ENCODE measurements at places on chromosomes 2 and 18.

DNA sequence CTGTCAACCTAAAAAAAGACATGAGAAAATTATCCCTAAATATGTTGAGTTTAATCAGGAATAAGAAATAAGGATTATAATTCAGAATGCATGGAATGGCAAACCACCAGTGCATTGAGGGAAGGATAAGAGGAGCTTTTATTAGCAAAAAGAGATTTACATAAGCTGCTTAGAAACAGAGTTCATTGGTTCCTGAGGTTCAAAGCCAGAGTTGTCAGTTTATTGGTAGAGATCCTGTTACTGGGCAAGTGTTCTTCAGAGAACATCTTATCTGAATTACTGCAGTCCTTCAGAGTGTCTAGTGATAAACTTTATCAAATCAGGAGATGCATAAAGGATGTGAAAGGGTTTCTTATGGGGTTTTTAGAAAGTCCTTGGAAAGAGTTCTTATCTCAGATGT lies 76.0 kb upstream of the MEX3C start:
- DNase-seq, result no peak

DNA sequence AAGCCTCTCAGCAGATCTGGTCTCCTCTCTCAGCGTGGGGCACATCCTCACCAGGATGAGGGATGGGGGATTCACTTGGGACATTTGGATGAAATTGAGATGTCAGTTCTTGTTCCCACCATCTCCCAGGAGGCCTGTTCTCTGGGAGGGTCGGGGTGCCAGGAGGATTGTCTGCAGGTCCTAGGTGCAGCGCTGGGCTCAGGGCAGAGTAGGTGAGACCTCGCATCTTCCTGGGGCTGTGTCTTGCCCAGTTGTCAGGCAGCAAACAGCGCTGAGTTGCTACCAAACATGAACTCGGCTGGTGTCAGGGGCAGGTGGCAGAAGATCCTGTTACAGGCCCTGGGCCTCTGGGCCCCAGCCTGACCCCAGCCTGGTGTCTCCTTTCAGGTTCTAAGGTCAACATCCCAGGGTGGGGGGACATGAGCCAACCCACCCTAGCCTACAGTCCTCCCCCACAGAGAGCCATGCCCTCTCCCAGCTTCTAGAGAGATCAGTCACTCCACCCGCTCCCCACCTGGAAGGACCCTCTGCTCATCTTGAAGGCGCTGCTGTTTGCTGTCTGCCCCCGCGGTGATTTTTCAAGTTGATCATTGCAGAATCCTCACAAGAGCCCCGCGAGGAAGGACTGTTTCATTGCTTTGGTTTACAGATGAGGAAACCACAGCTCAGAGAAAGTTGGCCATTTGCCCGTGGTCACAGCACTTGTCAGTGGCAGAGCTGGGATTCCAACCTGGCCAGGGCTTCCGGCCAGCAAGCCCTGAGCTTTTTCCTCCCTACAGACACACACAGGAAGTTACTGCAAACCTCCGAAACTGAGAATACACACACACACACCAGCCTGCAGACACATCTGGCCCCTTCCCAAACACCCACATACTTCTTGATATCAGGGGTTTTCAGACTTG lies 83.9 kb downstream of the STPG4 start:
- no peak for DNase-seq

DNA sequence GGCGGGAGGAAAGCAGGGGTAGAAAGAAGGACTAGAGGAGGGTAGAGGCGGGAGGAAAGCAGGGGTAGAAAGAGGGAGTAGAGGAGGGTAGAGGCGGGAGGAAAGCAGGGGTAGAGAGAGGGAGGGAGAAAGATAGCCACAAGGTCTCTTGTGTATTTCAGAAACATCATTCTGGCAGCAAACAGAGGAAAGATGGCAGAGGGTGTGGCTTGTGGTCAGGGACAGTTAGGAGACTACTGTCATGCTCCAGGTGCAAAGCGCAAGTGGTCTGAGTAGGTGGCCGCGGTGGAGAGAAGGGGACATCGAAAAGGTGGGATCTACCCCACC lies 82.4 kb upstream of the TAF1B start:
- DNase-seq, result no peak

DNA sequence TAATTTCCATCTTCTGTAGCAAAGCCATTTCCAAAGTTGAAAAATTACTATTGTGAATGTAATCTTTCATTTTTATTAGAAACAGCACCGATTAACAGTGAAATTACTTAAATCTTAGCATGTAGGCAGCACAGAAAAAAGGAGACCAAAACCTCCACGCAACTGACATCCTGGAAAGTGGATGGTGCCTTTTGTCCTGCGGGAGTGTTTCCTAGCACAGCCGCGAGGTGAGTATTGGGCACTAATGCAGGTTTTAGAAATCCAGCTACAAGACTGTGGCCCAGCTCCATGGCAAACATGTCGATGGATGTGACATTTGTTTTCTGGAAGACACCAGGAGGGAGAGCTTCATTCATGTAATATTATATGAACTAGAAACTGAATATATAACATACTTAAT lies 86.9 kb downstream of the MBP start:
- DNase-seq, result no peak

DNA sequence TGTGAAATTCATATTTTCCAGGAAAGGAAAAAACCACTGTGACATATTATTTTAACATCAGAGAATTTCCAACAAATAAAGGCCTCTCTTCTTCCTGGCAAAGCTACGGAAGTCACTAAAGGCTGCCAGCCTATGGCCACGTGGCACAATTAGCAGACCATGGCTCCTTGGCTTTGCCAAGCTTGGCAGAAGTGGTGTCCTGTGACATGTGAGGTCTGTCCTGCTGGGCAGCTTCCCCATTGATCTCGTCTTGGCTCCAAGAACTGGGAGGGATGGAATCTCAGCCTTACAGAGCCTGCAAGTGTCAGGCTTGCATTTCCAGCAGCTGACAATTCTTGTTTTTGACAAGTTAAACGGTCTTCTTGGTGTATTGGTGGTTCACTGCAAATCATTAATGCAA lies 226.9 kb upstream of the THSD7B start:
- DNase-seq, result no peak

- peak; percentile 40 for DNase-seq
Measured at GRCh38 chr2:61017556-61018317, at the start of the genes PEX13 and PUS10. PEX13 (plus strand) TSS chr2:61017720; CDS start chr2:61017760, 40 bp downstream. PUS10 (minus strand) TSS chr2:61018255; CDS start chr2:61011890, 6,365 bp downstream.

- no peak for DNase-seq
Measured at GRCh38 chr2:172735582-172736423, at the start of gene RAPGEF4. RAPGEF4 (plus strand) TSS chr2:172735845; CDS start chr2:172735984, 139 bp downstream.

- no peak for DNase-seq
Measured at GRCh38 chr2:161124201-161124600, 36.0 kb upstream of the TANK start.

DNA sequence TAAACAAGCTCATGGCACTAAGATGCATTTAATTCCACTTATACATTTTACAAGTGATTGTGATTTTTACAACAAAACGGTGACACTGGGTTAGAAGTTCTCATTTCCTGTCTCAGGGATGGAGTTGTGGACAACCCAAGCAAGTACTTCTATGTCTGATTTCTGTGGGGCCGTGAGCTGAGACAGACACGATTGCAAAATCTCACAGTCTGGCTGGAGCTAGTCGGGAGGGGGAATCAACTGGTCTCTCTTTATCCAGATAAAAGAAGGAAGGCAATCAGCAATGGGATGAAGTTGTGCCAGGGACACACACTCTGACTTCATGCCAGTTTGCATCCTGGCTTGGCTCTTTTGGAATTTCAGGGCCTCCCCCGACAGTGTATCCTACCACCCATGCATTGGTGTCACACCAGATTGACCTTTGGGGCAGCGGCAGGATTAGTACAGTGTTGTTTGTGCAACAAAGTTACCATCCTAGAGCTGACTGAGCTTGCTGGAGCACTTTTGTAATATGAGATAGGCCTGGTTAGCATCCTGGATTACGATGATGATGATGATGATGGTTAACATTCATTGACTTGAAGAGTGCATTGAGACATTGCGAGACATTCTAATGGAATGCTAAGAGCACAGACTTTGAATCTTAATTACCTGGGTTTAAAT lies 98.8 kb downstream of the CTAGE1 start:
- DNase-seq, result no peak

DNA sequence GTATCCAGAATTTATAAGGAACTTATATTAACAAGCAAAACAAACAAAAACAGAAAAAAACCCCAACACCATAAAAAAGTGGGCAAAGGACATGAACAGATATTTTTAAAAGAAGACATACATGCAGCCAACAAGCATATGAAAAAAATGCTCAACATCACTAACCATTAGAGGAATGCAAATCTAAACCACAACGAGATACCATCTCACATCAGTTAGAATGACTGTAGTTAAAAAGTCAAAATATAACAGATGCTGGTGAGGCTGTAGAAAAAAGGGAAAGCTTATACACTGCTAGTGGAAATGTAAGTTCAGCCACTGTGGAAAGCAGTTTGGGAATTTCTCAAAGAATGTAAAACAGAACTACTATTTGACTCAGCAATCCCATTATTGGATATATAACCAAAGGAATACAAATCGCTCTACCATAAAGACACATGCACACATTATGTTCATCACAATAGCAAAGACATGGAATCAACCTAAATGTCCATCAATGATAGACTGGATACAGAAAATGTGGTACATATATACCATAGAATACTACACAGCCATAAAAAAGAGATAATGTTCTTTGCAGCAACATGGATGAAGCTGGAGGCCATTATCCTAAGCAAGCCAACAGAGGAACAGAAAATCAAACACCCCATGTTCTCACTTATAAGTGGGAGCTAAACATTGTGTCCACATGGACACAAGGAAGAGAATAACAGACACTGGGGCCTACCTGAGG lies 25.3 kb downstream of the PREPL start:
- DNase-seq, result no peak

- DNase-seq, result no peak
Measured at GRCh38 chr18:57004366-57005121, 142.3 kb upstream of the BOD1L2 start.

- DNase-seq, result no peak
Measured at GRCh38 chr2:163800951-163801381, 65.2 kb upstream of the FIGN start.

DNA sequence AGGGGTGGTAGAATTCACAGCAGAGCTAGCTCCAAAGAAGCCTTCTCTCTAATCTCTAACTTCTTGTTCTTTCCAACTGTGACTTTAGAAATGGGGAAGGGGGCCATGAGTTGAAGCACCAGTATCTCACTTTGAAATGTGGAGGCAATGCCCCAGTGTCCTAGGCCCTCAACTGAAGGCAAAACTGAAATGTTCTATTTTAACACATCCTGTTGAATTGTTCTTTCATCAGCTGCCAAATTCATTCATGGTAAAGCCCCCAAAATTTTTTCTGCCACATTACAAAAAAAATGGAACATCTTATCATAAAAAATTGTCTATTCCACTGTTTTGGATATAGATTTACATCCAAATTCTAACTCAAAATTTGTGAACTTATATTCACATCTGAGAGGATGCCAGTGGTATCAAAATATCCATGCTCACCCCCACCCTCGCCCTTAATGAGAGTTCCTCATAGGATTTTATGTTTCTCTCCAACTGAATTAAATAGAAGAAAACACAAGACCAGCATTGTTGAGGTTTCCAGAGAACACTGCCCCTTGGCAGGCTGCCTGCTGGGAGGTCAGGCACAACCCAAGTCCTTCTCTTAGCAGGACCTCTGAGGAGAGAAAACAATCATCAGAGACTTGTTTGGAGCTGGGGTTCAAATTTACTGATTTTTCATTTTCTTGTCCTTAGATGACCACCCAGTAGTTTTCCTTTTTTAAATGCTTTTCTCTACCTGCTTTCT lies 147.4 kb upstream of the PGAP1 start:
- no peak for DNase-seq

- no peak for DNase-seq
Measured at GRCh38 chr2:188668017-188668680, 306.0 kb upstream of the COL3A1 start.

GRCh38 chr2:190837952-190838361 lies 42.7 kb upstream of the GLS start:
- no peak for DNase-seq

DNA sequence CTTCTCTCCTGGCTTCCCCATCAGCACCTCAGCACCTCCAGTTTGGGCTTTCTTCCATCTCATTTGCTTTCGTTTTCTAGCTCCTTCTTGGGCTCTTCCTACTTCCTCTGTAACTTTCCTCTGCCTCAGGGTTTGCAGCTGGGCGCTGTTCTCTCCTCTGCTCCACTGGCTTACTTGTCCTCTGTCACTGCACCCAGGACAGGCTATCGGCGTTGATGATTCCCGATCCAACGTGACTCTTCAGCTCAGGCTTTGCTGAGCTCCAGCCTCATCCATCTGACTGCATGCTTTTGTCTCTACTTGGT lies 362.4 kb downstream of the CYRIA start:
- no peak for DNase-seq

GRCh38 chr18:69157906-69158305 lies 242.8 kb upstream of the DOK6 start:
- DNase-seq, result no peak
